ENCODE measurements at places on chromosomes 3 and 15.
A peak's percentile ranks its signal among the peaks of the same experiment; 100 is the strongest.

DNA sequence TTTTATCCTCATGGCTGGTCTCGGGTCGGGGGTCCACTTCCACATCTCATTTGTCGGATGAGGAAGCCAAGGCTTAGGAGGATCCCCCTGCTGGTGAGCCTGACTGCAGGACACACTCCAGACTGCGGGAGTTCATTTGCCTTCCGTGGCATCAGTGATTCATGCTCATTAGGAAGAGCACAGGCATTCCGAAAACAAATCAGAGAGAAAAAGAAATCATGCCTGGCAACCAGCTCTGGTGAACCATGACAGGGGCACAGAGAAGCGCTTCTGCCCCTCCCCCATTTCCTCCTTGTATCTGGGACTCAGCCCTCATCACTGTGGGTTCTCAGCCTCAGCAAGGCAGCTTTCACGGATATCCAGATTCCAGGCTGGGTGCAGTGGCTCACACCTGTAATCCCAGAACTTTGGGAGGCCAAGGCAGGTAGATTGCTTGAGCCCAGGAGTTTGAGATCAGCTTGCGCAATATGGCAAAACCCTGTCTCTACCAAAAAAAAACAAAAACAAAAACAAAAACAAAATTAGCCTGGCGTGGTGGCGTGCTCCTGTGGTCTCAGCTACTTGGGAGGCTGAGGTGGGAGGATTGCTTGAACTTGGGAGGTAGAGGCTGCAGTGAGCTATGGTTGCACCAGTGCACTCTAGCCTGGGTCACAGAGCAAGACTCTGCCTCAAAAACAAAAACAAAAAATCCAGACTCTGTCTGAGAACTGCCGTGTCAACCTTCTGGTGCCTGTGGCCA, 28.4 kb downstream of the IRAK2 start:
- ATAC-seq = peak; percentile 77

DNA sequence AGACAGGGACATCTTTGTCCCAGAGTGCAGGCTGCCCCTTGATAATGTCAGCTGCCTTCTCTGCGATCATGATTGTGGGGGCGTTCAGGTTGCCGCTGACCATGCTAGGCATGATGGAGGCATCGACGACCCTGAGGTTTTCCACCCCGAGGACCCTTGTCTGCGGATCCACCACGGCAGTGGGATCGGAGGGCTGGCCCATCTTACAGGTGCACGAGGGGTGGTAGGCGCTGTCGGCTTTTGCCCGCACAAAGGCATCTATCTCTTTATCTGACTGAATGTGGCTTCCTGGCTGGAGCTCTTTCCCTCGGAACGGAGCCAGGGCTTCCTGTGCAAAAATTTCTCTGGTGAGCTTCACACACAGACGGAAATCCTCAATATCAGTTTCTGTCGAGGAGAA, 28.4 kb downstream of the CHDH start:
- ATAC-seq = no peak

- no peak for ATAC-seq
Observed at GRCh38 chr15:65963911-65964482, 94.7 kb downstream of the RAB11A start.

GRCh38 chr3:52388933-52389332, 56.0 kb downstream of the SEMA3G start:
- ATAC-seq = no peak

- ATAC-seq = no peak
Observed at GRCh38 chr3:179416681-179417080, 34.6 kb downstream of the GNB4 start.

- ATAC-seq = no peak
Observed at GRCh38 chr3:7309641-7310102, 448.8 kb downstream of the GRM7 start.

DNA sequence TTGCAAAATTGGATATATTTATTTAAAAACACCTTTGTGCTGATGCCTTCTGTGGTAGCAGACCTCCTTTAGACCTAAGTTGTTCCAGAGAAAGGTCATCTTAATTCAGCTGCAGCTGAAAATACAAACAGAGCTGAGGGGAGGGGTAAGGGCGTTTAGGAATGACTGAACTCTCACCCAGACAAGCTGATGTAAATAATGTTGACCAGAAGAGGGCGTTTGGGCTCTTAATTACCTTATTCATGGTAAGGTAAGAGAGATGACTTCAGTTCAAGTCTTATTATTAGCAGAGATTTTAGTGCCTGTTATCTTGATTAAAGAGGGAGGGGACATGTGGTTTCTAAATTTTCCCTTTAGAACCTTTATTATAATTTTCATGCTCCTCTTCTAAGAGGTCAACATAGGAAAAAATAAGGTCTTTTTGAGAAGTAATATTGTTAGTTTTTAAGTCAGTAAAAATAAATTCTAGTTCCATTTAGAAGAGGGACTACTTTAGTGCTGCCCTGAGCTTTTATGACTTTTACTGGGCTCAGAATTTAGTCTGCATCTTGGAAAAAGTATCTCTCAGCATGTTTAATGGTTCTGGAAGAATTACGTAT, 46.3 kb downstream of the GPR171 start:
- peak; percentile 69 for ATAC-seq

DNA sequence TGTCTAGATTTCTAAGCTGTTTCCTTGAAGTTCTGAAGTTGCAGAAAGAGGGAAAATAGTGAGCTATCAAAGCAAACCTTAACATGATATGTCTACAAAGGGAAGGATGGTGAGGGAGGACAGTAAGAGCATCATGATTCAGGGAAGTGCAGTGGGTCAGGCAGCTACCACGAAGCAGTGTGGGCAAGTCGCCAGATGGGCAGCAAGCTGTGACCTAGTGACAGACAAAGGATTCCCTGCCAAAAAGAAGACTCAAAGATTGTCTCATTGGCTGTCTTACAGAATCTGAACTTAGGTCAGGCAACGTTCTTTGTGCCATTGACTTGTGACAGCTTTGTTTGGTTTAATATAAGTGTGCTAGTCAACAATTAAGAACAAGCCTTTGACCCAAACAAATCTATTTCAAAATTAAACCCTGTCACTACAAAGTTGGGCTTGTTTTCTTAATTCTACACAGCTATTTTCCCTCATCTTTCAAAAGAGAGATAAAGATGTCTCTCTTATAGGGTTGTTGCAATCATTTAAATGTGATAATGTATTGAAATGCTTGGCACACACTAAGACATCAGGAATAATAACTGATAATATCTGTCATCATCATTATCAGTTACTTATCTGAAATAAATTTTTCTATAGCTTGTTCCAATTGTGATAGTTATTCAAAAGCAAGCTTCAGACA, 153.3 kb downstream of the ECT2 start:
- no peak for ATAC-seq

DNA sequence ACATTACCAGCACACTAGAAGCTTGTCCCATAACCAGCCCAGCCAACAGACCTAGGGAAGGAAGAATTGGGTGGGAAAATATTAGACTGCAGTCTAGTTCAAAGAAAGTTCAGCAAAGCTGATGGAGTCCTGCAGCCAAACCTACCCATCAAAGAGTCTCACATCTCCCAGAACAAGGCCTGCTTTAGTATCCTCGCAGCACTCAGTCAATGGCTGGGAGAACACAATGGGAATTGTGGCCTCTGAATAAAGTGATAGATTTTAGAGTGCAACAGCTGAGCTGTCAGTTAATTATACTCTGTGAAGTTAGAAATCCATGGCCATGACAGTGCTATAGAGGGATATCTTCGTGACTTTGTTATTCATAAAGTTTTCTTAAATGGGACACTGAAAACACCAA, 207.2 kb upstream of the NAALADL2 start:
- no peak for ATAC-seq

DNA sequence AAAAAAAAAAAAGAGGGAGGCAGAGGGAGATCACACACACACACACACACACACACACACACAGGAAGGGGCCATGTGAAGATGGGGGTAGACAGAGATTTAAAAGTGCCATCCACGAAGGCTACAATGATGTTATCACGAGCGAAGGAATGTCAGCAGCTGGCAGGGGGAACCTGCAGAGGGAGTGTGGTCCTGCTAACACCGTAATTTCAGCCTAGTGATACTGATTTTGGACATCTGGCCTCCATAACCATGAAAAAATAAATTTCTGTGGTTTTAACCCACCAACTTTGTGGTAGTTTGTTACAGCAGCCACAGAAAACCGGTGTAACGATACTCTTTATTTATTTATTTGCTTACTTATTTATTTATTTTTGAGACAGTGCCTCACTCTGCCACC, 76.0 kb downstream of the TMCO5A start:
- no peak for ATAC-seq

GRCh38 chr3:100825574-100825973, 116.3 kb downstream of the TFG start:
- ATAC-seq = no peak

GRCh38 chr3:112546216-112546759, 15.5 kb downstream of the ATG3 start:
- ATAC-seq = no peak

DNA sequence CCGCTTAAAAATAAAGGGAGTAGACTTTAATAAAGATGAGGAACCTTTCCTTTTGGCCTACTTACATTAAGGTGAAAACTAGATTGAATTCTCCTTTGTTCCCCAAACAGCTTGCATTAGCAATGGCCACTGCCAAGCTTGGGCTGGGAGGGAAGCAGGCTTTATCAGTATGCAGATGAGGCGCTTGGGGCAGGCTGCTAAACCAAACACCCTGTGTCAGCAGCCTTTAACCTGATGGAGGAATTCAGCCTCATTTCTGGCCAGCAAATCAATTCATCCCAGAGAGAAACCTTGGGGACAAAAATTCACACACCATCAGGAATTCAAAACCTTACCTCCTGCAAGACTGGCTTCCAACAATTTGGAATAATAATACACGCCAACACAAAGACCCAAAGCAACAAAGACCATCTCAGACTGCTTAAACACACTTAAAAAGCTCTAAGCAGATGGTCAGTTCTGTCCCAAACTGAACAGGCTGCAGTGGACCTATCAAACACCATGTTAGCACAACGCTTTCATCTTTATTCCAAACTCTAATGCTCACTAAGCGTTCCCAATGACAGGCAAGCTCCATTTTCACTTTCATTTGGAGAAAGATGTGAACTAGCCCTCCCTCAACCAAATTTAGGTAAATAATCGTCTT, 255.1 kb upstream of the CMC1 start:
- no peak for ATAC-seq

GRCh38 chr15:96553006-96553405, 222.5 kb downstream of the NR2F2 start:
- no peak for ATAC-seq

DNA sequence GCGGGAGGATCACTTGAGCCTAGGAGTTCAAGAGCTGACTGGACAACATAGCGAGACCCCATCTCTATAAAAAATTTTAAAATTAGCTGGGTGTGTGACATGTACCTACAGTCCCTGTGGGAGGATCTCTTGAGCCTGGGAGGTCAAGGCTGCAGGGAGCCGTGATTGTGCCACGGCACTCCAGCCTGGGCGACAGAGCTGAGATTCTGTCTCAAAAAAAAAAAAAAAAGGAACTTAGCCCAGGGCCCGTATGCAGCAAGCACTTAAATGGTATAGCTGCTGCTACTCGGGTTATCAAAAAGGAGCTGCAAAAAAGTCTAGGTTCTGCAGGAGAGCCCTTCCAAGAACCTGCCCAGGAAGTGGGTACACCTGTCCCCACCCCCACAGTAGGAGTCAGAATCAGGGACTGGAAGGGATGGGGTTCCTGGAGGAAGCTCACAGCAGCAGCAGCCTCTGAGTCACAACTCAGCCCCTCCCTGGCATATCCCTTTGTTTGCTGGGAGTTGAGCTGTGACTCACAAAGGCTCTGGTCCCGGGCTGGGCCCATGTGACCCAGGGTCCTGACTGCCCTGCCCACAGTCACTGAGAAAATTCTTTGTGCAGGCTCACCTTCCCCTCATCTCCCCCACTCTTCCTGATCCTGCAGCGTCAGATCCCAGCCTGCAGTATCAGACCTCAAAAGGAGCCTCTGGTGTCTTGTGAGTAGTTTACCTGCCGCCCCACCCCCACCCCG, at the start of gene SPATA12:
Gene SPATA12 (plus strand): TSS at position 576 of the 733 bp plus-strand sequence. CDS start 13,031 bp downstream, outside the sequence.
- no peak for ATAC-seq

DNA sequence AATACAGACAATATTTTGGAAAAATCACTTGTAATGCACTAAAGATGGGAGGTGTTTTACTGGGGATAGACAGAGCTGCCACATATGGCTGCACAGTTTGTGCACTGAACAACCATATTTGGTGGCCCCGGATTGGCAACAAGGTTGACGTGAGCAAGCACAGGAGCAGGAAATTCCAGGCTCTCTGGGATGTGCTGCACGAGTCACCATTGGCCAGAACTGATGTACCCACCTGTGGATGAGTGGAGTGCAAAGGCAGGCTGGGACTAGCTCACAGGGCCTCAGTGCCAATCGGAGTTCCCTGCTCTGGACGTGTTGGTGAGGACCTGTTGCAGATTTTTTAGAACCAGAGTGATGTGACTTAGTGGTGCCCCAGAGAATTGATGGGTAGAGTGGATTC, 42.0 kb upstream of the SCAANT1 start:
- no peak for ATAC-seq

GRCh38 chr3:41933154-41933676, 28.7 kb downstream of the ULK4 start:
- no peak for ATAC-seq

- no peak for ATAC-seq
Observed at GRCh38 chr3:148464246-148464645, 233.5 kb upstream of the AGTR1 start.

DNA sequence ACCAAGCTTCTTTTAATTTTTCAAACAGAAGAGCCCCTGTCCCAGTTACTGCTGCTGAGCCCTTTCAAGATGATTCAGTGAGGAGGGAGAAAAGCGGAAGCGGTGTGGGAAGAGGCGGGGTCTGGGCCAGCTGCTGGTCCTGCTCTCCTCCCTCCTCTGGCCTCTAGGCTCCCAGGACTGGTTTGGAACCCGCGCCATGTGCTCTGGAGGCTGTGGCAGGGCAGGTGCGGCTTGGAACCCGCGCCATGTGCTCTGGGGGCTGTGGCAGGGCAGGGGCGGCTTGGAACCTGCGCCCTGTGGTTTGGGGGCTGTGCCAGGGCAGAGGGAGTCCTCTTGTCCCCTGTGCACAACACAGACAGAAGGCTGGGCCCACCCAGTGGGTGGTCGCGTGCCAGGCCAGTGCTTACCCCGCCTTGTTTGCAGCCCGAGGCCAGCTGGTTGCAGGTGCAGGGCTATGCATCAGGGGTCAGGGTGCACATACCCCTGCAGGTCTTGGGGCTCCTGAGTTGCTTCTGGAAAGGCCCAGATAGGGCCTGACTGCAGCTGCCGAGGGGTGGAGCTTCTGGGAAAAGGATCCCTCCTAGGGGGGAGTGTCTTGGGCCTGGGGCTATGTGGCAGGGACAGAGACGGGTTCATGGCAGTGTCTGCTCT, 12.2 kb downstream of the ALG1L2 start:
- peak; percentile 66 for ATAC-seq

DNA sequence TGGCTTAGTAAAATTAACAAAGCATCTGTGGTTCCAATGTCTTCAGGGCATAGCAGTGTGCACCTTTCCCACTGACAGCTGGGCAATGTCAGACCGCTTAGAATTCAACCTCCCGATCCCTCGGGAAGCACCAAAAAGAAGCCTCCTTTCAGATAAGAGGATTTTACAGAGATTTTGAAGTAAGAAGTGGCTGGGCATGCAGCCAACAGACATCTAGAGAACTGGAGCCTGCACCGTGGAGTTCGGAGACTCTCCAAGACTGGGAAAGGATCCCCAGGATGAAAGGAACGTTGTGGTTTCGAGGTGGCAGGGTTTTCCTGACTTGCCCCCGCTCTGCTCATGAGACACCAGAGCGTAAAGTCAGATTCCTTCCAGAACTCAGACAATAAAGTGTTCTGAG, 5.3 kb downstream of the FAM174B start:
- no peak for ATAC-seq

- no peak for ATAC-seq
Observed at GRCh38 chr15:50184863-50185504, 3.0 kb downstream of the SLC27A2 start.

- ATAC-seq = peak; percentile 60
Observed at GRCh38 chr3:72440491-72440890, 407.8 kb downstream of the SHQ1 start.

GRCh38 chr3:37210230-37210629, 35.8 kb upstream of the LRRFIP2 start:
- no peak for ATAC-seq
